ENCODE measurements at places on chromosomes 6 and 20.

- DNase-seq: no peak
Observed at GRCh38 chr6:99145738-99146137, 198.0 kb upstream of the FBXL4 start.

GRCh38 chr6:168232062-168232461, 87.5 kb downstream of the DACT2 start:
- no peak for DNase-seq

DNA sequence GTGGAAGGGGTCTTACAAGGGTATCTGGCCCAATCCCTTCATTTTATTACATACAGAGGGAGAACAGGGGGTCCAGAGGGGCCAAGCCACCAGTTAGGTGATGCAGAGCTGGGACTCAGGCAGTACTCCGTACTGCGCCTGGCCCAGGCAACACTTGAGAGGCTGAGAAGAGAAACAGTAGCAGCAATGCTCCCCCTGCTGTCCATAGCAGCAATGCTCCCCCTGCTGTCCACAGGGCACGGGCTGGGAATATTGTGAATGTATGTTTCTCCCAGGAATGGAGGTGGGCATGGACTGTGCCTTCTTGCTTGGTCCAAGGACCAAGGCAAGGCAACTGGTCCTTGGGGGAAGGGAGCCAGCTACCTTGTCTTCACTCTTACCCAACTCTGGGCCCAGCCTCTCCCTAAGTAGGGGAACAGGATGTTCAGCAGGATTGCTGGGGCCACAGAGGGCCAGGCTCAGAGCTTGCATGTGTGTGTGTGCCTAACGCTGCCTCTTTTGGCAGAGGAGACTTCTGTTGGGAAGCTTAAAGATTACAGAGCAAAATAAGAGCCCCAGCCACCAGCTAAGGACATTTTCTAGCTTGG, 14.8 kb upstream of the FAM83C start:
- DNase-seq: no peak

- DNase-seq: no peak
Observed at GRCh38 chr6:63975699-63976098, 340.1 kb downstream of the PHF3 start.

DNA sequence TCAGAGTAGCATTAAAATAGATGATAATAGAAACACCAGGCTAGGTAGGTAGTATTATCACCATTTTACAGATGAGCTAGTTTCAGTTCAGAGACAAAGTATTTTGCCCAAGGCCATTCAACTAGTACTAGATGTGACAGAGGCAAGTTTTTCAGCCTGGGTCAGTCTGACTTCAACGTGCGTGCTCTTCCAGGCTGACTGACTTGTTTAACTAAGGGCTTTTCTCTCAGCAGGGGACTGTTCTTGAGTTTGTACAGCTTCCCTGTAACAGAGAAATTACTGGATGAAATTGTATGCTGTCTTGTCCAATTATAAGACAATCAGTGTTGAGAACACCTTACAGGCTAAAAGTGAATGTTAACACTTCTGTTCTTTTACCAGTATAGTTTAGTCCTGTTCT, 333.5 kb upstream of the MAN1A1 start:
- DNase-seq: no peak

DNA sequence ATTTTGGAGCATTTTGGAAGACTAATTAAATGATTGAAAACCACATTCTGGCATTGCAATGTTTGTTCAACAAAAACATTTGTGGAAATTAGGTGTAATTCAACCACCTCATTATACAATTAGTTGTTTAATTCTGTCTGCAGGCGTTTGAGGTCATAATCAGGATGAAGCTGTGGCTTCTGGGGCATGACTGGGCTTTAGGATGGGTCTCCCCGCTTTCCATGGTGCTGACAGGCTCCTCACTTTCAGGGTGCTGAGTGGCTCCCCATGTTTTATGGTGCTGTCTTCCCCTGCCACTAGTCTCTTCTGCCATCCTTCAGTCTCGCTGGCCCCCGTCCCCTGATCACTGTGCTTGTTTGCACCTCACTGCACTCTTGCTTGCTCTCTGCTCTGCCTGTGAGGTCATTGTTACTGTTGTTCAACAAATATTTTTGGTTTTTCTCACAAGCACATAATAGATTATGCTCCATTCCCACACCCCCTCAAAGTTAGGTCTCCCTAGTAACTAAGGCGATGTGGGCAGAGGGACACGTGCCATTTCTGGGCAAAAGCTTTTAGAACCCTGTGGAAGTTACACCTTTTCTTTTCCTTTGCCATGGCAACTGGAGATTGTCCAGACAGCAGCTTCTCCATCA, 25.4 kb upstream of the ZNF831 start:
- no peak for DNase-seq

GRCh38 chr20:11808841-11809240, 108.9 kb upstream of the BTBD3 start:
- no peak for DNase-seq

DNA sequence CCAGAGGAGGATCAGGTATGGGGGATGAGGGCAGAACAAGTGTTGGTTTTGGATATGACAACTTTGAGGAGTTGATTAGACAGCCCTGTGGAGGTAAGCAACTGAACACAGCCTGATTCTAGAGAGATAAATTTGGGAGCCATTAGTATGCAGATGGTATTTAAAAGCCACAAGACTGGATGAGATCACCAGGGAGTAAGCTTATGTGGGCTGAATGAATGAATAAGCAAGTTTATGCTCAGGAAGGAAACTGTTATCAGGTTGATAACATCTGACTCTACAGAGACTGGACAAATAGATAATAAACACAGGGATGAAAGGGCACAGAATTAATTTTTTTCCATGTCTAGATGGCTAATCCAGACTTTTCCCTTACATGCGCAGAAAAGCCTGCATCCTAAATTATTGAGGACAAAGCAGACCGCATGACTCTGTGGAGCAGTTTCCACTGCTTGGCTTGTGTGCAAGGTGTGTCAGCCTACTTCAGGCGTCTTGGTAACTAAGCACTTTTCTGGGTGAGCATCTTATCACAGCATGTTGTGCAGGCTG, 150.6 kb downstream of the GJA10 start:
- no peak for DNase-seq

DNA sequence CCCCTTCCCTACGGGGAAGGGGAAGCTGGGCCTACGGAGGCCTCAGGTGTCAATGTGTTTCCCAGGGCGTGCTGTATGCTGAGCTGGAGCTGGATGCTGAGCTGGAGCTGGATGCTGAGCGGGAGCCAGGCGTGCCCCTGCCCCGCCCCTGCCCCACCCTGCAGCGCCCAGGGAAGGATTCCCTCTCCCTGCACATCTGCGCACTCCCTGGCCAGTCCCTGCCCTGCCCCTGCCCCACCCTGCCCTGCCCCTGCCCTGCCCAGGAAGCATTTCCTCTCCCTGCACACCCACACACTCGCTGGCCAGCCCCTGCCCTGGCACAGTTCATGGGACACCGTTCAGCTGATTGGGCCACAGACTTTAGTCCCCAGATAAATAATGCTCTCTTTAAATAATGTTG, 196.8 kb downstream of the SMOC2 start:
- DNase-seq: no peak
